ENCODE measurements at places on chromosomes 2 and 18. TPM values are rescaled to one million over a fixed set of nuclear protein-coding genes. Genes with fewer than 3 reads are reported as not detected.

FBXO41 gene
- total RNA-seq: 1.4 TPM

FHOD3 gene
- total RNA-seq: 3.5 TPM

GPR45 gene
- not detected for total RNA-seq

EGR4 gene
- not detected for total RNA-seq

SNORC gene
- total RNA-seq: 13.9 TPM

RAB17 gene
- total RNA-seq: 25.1 TPM

TRIM43 gene
- total RNA-seq: not detected

GALR1 gene
- 1.9 TPM for total RNA-seq

CROCC2 gene
- total RNA-seq: not detected

DCAF17 gene
- 6.2 TPM for total RNA-seq

IL1A gene
- total RNA-seq: not detected

DCC gene
- total RNA-seq: 2.5 TPM

KIF1A gene
- 3.1 TPM for total RNA-seq

- DNase-seq: no peak
Measured at GRCh38 chr18:74869904-74870863, 272.5 kb downstream of the ZNF407 start.

DNA sequence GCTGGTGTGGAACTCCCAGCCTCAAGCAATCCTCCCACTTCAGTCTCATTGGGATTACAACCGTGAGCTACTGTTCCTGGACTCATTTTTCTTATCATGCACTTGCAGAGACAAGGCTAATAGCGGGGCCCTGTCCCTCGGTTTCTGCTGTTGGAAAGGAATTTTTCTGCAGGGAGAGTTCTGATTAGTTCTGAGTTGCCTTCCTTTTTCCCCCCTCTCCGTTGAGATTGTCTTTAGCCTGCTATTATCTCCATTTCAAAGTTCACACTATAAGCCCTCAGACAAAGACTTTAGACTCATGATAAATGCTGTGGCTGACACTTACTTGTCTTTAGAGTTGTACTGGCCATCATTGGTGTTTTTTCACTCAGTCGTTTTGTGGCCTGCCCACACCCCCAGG is 97.2 kb downstream of the NCOA1 start:
- no peak for DNase-seq

DNA sequence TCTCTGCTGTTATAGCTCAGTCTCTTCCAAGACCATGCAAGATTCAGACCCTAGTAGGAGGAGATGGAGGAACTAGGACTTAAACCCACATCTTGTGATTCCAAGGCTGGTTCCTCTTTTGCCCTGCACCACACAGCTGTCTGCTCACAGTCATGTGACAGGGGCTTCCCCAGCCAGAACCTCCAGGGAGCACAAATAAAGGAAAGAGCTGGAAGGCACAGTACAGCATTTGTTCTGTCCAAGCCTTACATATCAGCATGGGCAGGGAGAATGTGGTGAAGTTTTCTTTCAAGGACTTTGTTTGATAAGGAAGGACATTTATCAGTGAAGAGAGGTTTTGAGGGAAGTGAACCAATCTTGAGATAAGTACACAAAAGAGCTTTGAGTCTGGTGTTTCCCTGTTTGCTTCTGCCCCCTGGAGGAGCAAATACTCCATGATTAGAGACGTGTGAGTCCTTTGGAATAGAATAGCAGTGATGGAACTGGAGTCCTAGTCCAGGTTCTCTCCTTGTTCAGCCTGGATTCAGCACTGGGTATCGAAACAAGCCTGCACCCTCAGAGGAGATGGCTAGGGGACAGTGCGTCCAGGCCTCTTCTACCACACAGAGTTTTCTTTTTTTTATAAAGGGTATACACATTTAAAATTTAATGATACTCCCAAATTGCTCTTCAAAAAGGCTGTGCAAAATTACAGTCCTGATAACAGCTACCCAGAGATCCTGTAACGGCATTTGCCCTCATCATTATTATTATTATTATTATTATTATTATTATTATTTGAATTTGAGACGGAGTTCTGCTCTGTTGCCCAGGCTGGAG is 24.6 kb upstream of the CASP10 start:
- DNase-seq: peak; percentile 66

DNA sequence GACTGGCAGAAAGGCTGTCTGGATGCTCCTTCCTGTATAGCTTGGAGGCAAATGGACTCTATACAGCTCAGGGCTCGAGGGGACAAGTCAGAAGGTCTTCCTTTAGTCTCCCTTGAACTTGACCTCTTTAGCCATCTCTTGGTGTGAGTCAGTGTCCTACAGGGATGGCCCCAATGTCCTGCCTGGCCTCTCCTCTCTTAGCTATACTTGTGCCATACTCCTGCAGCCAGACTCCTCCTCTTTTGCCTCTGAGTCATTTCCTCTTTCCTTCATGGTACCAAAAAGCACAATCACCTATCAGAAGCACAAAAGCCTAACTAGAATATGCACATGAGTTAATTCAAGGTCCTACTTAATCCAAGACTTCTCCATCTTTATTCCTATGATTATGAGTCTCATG is 112.7 kb downstream of the XRCC5 start:
- DNase-seq: no peak

GRCh38 chr2:174763780-174764179 is 492 bp downstream of the CHRNA1 start:
- DNase-seq: no peak

- DNase-seq: no peak
Measured at GRCh38 chr2:70531419-70532086, 22.1 kb downstream of the TGFA start.

- no peak for DNase-seq
Measured at GRCh38 chr2:164739966-164740365, 101.7 kb downstream of the COBLL1 start.

- no peak for DNase-seq
Measured at GRCh38 chr2:119823734-119824334, 64.1 kb downstream of the PTPN4 start.

DNA sequence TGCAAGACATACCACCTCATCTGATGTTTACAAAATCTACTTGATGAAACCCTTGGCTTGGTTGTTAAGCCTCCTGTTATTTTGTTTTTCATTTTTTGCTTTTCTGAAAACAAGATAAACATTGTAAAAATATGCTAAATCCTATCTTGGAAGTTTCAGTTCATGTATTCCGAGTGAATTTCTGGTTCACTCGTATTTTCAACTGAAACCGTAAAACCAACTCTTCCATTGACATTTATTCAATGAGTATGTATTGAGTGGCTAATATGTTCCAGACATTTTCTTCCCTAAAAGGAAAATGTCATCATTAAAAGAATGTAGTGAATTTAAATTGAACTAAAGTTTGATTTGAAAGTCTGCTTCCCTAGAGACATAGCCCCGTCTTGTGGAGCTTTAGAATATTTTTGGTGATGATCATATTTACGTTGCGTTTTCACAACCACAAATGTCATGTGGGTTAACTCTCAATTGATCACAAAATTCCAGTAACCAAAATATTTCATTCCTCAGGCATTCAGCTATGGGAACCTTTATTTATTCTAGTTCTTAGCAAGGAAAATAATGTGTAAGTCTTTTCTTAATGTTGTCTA is 204.2 kb downstream of the MBD2 start:
- no peak for DNase-seq

GRCh38 chr18:31245820-31246219 is 72.1 kb upstream of the DSG1 start:
- no peak for DNase-seq

DNA sequence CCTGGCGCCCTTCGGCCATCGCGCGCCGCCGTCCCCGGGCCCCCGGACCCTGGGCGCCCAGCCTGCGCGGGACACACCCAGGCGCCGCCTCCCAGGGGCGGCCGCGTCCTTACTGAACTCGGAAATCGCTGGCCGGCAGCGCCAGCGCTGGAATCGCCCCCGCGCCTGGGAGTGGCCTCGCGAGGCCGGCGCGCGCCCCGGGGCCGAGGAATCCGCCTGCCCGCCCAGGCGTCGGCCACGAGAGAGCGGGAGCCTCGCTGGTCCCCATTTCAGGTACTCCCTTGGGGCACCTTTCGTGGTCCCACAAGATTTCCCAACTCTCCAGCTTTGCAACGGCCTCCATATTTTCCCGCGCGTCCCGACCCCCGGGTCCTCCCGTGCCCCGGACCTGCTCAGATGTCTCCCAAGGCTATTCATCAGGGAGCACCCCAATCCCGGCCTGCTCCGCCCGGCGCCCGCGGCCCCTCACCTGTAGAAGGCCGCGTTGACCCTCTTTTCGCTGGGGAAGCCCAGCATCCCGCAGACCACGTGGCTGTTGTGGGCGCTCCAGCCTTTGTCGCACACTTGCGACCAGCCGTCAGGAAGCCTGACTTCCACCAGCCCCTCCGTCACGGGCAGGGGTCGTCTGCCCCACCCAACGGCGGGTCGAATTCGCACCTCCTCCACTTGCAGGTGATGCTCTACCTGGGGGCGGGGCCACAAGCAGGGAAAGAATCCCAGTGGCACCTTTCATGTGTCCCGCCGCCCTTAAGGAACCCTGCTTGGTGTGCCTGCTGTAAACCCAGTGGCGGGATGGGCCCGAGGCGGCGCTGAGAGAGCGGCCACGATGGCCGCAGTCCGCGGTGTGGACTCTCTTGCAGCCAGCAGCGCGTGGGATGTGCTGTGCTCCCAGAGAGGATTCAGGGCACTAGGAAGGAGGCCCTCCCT is 4.6 kb downstream of the LOXL3 start:
- DNase-seq: peak; percentile 75

DNA sequence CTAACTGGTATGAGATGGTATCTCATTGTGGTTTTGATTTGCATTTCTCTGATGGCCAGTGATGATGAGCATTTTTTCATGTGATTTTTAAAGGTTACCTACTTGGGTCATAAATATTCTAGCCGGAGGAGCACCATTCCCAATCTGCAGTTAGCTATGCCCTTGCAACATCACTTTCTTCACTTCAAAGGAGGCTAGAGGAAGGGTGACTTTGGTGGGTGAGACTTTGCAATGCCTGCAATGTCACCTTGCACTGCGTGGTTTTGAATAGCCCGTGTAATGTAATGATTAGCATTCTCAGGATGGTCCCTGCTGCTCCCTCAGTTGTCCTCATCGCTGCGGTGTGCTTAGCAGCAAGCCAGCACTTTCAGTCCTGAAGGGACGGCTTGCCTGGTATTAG is 56.1 kb upstream of the CHRNA1 start:
- no peak for DNase-seq

GRCh38 chr2:240502059-240502429 is 55.7 kb downstream of the ANKMY1 start:
- DNase-seq: no peak

GRCh38 chr2:99613980-99614379 is 124.2 kb upstream of the REV1 start:
- no peak for DNase-seq

- DNase-seq: no peak
Measured at GRCh38 chr2:75022516-75022915, 64.1 kb downstream of the POLE4 start.

GRCh38 chr2:196252408-196253115 is 81.2 kb upstream of the STK17B start:
- no peak for DNase-seq

GRCh38 chr2:231661422-231662027 is 46.8 kb upstream of the PTMA start:
- DNase-seq: no peak

DNA sequence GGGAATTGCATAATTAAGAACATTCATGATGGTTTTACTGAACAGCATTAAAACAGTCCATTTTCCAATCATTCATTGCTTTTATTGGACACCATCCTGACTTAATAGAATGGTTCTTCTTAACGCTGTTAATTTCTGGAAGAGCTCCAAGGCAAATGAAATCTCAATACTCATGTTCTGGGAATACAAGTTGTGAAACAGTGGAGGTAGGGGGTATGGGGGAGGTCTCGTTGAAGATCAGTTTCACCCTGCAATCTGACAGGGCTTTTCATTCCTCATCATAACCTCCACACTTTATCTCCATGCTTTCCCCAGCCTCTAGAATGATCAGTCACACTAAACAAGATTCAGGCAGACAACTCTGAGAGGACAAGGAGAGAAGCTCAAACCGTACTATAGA is 113.6 kb downstream of the ETAA1 start:
- no peak for DNase-seq

DNA sequence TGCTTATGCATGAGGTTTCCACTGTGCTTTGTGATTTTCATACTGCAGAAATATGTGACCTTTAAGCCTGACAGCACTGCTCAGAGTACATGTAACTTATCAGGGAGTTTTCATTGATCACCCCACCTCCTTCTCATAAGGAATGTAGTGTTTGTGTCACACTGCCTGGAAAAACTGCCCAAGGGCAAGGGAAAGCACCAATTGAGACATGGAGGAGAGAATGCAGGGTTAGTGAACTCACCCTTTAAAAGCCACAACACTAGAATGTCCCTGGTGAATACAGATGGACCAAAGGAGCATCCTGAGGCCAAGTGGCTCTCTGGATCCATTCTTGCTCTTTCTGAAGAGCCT is 147.2 kb upstream of the SPATS2L start:
- DNase-seq: no peak

DNA sequence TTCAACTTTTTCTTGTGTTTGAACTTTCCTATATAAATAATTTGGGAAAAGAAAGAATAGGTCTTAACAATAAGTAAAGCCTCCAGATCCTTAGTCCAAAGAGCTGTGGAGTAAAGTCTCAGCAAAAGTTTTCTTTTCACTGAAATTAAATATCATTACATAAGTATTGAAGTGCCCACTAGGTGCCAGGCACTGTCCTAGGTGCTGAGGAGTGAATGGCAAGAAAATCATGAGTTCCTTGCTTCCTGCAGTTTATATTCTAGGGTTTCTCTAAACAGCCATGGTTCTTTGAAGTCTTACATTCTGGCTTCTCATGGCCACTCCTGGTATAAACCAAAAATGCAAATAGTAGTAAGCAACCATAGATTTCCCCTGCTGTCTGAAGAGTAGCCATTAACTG is 59.7 kb downstream of the SPP2 start:
- no peak for DNase-seq

DNA sequence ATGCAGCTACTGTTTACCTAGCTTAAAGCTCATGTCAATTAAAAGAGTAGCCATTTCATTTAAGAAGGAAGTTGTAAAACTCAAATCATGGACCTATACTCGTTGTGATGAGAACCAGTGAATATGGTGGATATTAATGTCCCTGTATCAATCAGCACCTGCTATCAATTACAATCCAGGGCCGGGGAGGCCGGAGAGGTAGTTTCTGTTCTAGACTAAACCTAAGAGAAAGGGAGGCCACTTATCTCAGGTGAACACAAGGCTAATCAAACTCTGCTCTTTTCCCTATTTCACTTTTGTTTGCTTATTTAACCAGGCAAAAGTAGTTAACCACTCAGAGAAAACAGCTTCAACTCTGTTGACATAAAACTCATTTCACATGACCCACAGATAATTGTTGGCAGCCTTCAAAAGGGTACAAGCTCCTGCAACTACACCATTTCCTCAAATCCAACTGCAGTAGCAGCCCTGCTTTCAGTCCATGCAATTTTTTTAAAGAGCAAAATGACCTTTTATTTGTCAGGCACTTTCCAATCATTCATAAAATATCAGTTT is 27.8 kb upstream of the SLC9A2 start:
- DNase-seq: no peak

GRCh38 chr18:79687806-79688205 is 8.2 kb downstream of the CTDP1 start:
- no peak for DNase-seq
